Pulmonary artery endothelial cell (primary cell): ENCODE measurements at places on chromosomes 2 and 18.

- DNase-seq, result no peak
Measured at GRCh38 chr2:157221394-157221988, 36.0 kb upstream of the GALNT5 start.

DNA sequence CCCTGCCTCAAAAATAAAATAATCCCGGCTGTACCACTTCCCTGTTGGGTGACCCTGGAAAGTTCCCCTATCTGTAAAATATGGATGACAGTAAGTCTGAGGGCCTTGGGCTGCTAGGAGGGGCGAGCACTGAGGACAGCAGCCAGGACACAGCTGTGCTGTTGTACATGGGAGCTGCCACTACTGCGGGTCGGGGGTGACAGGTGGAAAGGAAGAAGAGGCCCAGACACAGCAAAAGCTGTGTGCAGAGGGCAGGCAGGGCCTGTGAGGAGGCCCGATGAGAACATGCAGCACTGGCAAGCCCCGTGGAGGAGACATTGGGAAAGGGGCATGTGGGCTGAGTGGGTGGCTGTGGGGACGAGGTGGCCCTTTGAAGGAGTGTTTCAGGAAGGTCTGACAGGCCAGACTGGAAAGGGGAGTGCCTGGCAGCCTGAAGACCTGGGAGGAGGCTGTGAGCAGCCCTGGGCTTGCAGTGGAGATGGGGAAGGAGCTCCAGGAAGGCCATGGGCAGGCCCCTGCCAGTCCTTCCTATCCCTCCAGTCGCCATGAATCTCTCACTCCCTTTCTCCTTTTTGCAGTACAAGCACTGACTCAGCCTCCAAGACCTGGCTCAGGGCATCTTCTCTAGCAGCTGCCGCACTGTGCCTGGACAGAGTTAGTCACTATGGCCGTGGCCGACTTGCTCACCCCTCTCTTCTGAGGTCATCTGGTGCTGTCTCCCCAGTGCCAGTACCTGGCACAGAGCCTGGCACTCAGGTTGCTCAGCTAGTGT is 28.9 kb upstream of the SEMA4C start:
- no peak for DNase-seq

DNA sequence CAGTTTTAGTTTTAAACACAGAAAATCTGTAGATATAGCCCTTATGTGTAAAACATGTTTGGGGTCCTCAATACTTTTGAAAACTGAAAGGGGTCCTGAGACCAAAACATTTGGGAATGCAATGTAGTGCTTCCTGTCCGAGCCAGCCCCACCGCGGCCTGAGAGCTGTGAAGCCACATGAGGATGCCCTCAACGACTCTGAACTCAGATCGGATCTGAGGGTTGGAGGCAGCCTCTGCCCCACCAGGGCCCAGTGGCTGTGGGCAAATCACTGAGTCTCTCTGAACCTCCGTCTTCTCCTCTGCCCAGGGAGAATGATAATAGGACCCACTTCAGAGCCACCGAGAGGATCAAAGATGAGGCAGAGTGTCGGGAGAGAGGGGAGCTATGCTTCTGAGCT is 33.4 kb upstream of the HPCAL1 start:
- no peak for DNase-seq

GRCh38 chr2:235495373-235496238 is 1.8 kb downstream of the AGAP1 start:
- DNase-seq, result no peak

DNA sequence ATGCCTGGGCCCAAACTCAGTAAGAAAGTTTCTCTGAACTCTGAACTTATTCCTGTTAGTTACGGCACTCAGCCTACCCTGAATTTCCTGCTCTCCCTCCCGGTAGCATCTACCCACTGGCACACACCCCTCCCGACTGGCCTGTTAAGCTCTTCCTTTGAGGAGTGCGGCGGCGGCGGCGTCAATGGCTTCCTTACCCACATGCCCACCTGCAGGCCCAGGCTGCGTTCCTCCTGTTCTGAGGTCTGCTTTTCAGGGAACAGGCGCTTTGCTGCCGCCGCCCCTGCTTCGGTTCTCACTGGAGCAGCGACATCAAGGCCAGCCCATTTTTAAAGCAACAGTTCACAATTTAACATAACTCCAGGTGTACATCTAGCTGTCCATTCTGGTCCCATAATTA is 432.4 kb downstream of the DCDC2C start:
- no peak for DNase-seq
